Stimulated activated CD4-positive, alpha-beta T cell treated with anti-CD3 and anti-CD28 coated beads, TNF-alpha, amount 100 ng/mL, for 1 hour (primary cell): ENCODE measurements at places on chromosomes 2 and 18.

- DNase-seq = no peak
Measured at GRCh38 chr2:58856100-58856499, 615.0 kb upstream of the FANCL start.

GRCh38 chr2:152280780-152281179 lies 54.2 kb upstream of the FMNL2 start:
- no peak for DNase-seq

- peak; percentile 57 for DNase-seq
Measured at GRCh38 chr2:61694312-61695274, 156.4 kb upstream of the XPO1 start.

DNA sequence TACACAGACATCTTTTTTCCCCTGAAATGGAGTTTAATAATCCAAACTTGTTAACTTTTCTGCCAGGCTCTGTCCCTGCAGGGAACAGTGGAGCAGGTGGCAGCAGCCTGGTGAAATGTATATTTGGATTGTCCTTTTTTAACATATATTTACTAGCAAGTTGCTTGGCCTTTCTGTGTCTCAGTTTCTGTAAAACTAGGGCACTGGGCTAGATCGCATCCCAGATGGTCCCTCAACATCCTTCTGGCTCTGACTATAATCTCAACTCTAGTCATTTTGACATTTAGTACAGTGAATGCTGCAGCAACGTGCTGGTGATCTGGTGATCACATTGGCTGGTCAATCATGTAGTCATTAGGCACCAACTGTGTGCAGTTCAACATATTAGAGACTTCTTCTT lies 80.4 kb downstream of the LBH start:
- no peak for DNase-seq

GRCh38 chr2:54143780-54144179 lies 28.4 kb downstream of the ACYP2 start:
- no peak for DNase-seq

- no peak for DNase-seq
Measured at GRCh38 chr18:7032537-7032936, 85.1 kb downstream of the LAMA1 start.

GRCh38 chr2:239788576-239789098 lies 236.5 kb downstream of the NDUFA10 start:
- DNase-seq = no peak

DNA sequence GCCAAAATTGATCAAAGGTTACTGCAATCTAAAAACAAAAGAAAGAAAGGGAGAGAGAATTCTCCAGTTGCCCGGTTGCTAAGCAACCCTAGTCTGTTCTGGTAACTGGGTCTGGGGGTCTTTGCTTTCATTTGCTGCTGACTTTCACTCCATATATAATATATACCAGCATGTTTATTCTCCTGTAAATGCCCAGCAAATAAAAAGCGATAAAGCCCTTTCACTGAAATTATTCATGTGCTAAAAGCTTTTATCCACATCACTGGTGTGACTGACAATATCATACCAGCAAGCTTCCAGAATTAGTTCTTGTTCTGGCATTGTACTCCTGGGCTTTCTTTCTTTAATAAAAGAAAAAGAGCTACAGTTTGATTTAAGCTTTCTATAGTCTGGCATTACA lies 75.5 kb upstream of the ST8SIA3 start:
- no peak for DNase-seq

GRCh38 chr2:29617351-29617750 lies 304.0 kb downstream of the ALK start:
- DNase-seq = no peak

DNA sequence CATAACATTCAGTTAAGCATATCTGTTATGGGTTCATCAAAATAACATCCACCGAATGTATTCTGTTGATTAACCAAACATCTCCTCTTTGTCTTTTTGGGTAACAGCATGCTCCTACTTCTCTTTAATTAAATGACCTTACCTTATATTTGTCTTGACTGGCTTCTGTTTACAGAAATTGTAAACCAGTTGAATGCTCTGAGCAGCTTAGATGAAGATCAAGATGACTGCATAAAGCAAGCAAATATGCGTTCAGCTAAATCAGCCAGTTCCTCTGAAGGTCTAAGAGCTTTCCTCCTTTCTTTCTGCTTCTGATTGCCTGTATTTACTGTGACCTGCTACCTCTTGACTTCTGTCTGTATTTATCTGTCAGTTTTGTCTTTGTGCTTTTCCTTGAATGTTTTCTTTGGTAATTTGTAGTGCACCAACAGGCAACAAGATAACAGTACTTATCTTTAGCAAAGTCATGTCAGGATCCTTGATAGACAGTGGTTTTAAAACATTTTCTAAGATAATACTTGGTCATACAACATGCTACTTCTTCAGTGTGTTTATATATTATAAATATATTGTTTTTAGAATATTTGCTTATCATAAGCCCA lies 152.8 kb downstream of the EHBP1 start:
- no peak for DNase-seq

DNA sequence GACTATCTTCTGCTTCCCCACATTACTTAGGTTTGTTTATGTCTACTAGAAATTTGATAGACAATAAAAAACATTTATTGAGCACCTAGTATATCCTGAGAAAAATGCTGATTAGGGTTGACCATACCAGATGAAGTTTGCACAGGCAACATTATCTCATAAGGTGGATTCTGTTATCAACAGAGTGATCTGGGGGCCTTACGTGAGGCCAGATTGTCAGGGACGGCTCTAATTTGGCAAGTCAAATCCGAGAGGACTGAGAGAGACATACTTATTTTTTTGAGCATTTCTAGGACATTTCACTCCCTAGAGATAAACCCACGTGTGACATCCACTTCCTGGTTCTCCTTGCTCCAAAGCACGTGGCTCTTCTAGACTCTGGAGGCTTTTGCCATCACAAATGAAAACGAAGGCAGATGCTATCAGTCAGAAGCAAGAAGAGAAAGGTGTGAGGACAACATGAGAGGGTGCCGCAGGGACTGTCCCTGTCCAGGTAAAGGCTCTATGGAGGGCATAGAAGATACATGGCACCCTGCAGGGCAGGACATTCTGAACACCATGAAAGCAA lies 168.0 kb upstream of the REV1 start:
- no peak for DNase-seq

- DNase-seq = no peak
Measured at GRCh38 chr2:201414099-201415023, 36.9 kb downstream of the TRAK2 start.

DNA sequence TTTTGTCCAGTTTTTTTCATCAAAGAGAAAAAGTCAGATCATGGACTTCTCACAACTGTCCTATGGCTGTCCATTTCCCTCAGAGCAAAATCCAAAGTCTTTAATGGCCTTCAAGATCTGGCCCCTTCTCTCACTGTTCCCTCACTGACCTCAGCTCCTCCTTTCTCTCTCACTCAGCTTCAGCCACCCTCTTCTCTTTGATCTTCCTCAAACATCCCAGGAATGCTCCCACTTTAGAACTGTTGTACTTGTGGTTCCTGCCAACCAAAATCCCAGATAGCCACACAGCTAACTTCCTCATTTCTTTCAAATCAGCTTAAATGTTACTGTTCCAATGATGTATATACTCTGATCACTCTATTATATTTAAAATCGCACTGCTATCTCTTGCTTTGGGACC lies 82.9 kb downstream of the NUP35 start:
- no peak for DNase-seq

- no peak for DNase-seq
Measured at GRCh38 chr2:20578895-20579825, 71.7 kb downstream of the HS1BP3 start.
